ENCODE measurements at places on chromosomes 1 and 21. TPM values are rescaled to one million over a fixed set of nuclear protein-coding genes. Genes with fewer than 3 reads are reported as not detected.

GRCh38 chr1:101227837-101228236 is 9.0 kb upstream of the S1PR1 start:
- no peak for DNase-seq

- no peak for DNase-seq
Measured at GRCh38 chr1:228983661-228984060, 248.4 kb downstream of the RHOU start.

DNA sequence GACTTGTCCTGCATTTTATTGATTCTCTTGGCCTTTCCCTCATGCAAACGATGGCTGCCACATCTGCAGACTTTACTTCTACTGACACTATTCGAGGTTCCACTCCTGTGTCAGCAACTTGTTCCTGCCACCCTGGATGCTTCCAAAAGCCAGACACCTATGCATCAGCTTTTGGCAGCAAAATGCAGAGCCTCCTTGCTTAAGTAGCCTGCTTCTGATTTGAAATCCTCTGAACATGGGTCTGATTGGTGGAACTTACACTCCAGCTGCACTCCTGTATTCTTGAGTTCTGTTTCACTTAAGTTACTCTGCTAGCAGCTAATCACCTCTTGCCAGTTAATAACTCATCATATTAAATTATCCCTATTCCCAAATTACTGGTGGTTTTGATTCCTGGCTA is 152.1 kb upstream of the FMN2 start:
- DNase-seq: no peak

DNA sequence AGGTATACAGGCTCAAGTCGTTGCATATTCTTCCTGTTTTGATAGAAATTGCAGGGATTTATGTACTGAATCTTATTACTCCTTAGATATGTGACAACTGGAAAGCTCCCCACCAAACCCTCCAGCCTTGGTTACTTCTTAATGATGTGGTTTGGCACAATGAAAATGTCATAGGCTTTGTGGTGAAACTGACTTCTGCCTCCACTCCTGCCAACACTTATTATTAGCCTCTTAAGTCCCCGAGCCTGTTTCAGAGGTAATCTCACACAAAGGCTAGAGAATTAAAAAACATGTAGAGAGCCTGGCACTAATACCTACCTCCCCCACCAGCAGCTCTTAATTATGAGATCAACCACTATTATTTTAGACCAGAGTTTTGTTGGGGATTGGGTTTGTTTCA is 4.2 kb downstream of the COX20 start:
- DNase-seq: no peak

Gene C8A
- total RNA-seq: not detected
